ENCODE measurements at places on chromosomes 6 and 20.

GRCh38 chr6:44029444-44030185, 97.6 kb downstream of the MRPL14 start:
- DNase-seq, result no peak

DNA sequence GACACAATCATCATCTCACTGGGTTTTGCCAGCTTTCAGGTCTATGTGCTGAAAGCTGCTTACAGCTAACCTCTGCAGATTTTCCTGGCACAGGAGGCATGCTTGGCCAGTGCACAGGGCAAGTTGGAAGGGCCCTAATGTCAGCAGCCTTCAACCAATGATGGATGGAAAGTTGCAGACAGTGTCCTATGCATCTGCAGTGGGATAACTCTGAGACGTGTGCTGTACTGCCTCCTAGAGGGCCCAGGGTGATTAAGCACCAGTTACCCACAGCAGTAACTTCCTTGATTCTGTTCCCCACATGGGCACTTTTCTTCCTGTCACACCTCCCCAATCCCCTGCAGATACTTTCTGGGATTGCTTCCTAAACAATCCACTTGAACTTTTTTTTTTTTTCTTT, 38.6 kb downstream of the OVOL2 start:
- no peak for DNase-seq

- no peak for DNase-seq
Measured at GRCh38 chr6:118324116-118324515, 224.0 kb upstream of the PLN start.

DNA sequence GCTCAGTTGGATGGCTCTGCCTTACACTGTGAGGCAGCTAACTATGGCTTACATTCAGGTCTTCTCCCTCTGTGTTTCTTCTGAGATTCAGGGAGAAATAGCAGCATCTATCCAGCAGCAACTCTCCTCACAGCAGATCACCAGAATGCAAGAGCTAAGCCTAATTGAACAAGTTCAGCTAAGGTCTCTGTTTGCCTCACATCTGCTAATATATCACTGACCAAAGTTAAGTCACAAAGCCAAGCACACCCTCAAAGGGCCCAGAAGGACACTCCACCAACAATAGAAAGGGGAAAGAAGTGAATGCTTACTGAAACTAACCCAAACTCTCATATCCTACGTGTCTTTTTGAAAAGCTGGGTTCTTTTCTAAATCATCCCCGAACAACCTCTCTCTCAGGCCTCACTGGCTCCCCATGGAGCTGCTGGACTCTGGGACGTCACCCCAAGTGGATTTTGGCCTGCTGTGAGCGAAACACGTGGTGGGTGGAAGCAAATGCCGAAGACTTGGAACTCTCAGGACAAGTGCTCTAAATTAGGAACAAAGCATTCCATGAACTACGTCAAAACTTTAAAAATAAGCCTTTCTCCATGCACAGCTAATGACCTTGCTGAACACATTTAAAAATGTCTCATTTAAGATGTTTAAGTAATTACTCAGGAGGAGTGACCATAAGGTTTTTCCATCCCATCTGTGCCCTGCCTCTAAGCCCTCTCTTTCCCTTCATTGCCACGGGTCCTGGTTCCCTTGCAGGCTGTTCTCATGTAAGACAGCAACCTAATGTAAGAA, 167.5 kb upstream of the PLCB4 start:
- DNase-seq, result no peak

DNA sequence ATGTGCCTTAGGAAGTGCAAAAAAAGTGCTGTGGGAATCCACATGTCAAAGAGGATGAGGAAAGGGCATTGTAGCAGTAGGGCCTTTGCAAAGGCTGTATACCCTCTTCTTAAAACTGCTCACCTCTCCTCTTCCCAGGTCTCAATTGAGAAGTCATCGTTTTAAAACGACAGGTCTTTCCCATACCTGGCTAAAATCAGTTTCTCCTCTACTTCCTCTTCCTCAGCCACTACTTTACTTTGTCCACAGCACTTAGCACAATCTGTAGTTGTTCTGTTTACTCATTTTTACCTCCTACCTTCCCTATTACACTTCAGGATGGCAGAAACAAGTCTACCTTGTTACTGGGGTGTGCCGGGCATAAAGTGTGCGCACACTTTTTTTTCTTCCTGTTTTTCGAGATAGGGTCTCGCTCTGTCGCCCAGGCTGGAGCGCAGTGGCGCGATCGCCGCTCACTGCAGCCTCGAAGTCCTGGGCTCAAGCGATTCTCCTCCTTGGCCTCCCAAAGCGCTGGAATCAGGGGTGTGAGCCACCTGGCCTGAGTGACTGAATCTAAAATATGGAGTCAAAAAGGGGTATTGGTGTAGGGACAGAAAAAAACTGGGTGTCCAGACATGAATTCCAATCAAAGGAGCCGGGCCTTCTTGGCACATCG, 9.8 kb upstream of the ELOVL5 start:
- DNase-seq, result no peak

- peak; percentile 53 for DNase-seq
Measured at GRCh38 chr6:2970753-2971419, 481 bp downstream of the SERPINB6 start.

GRCh38 chr20:2859330-2860121, 13.8 kb upstream of the PTPRA start:
- no peak for DNase-seq
